ENCODE measurements at places on chromosomes 2 and 18.

DNA sequence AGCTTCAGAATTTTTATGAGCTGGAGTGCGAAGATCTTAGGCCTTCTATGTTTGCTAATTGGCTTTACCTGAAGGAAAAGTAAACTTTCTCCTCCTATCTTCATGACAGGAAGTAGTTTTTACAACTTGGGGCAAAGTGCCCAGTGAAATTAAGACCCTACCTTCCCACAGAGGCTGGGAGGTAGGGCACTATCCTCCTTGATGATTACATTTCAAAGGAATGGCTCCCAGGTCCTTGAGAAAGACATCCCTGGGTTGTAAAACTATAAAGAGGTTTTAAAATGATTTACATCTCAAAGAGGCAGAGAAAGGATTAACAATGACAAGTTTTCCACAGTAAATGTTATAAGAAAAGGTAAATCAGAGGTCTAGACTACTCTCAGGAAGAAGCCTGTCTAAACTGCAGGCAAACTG is 155.8 kb downstream of the CDH7 start:
- DNase-seq, result no peak

DNA sequence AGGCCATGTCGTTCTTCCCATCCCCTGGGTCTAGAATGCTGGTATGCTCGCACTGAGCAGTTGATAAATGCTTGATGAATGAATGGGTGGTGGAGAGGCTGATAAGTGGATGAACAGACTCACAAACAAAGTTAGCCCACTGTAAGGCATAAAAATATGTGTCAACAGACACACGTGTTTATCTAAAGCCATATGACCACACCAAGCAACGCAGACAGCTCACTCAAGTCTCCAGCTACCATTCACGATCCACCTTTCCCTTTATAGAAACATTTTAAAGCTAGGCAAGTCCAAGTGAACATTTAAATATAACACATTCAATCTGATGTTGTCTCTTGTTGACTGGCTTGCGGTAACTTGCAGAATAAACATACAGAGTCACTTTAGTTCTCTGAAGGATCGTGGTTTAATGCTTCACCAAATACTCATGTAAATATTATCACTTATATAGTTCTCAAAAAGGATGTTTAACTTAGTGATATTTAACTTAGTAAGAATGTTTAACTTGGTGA is 105.5 kb downstream of the NOL10 start:
- DNase-seq, result no peak

DNA sequence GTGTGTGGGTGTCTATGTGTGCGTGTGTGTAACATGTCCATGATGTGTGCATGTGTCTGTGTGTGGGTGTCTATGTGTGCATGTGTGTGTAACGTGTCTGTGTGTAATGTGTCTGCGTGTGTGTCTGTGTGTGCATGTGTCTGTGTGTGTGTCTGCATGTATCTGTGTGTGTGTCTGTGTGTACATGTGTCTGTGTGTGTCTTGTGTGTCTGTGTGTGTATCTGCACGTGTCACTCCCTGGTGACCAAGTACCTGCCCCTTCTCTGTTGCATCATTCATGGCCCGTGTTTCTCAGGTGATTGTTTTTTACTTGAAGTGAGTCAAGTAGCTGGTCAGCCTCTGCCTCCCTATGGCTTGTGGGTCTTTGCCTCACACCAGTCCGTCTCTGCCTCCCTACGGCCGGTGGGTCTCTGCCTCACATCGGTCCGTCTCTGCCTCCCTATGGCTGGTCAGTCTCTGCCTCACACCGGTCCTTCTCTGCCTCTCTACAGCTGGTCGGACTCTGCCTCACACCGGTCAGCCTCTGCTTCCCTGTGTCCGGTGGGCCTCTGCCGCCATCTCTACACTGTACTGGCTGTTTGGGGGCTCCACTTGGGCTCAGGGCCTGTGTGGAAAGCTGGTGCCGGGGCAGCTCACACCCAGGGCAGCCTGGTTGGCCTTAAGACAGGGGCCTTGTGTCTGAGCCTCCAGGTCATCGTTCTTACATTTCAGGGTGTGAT is 31.6 kb downstream of the KCNG2 start:
- DNase-seq, result no peak

- peak; percentile 78 for DNase-seq
Observed at GRCh38 chr2:174748948-174749347, 15.3 kb downstream of the CHRNA1 start.

GRCh38 chr2:104420953-104421352 is 433.0 kb upstream of the POU3F3 start:
- no peak for DNase-seq

GRCh38 chr2:43005975-43006833 is 213.8 kb upstream of the HAAO start:
- DNase-seq, result no peak

DNA sequence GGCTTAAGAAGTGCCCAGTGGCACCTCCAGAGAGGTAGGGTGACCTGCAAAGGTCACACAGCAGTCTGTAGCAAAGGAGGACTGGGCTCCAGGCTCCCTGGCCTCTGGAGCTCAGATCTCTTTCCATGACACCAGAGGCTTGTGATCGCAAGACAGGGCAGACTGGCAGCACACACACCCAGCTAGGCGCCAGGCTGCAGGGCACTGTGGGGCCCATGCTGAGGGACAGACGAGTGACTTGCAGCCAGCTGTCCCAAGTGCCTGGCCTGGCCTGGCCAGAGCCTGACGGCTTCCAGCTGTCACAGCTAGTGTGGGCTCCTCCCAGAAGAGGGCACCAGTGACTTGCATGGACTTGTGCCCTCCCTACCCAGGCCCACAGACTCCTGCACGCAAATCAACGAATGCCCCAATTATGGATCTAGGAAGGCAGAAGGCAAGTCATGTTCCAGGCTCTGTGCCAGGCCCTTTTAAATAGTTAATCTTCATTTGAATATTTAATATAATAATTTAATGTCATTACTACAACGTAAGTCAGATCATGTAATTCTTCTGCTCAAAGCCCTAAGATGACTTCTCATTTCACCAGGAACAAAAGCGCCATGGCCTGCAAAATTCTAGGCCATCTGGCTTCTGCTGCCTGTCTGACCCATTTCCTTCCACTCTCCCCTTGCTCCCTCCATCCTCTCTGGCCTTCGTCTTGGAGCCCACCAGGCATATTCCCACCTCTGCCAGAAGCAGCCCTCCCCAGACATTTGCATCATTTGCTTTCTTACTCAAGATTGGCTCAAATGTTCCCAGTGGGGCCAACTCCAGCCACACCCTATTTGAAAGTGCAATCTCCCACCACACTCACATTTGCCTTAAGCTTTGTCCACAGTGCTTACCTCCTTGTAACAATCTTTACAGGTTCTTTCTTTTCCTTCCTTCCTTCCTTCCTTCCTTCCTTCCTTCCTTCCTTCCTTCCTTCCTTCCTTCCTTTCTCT is 3.7 kb upstream of the SPEG start:
- no peak for DNase-seq

GRCh38 chr2:19358242-19359020 is at the start of gene OSR1:
Gene OSR1 (minus strand): TSS chr2:19358623. CDS start chr2:19353805, 4,818 bp downstream.
- DNase-seq, result no peak

- no peak for DNase-seq
Observed at GRCh38 chr2:230939066-230939591, 14.1 kb upstream of the GPR55 start.

- no peak for DNase-seq
Observed at GRCh38 chr2:128786316-128786715, 467.6 kb upstream of the HS6ST1 start.

- DNase-seq, result no peak
Observed at GRCh38 chr2:85553184-85553583, 8.1 kb downstream of the GGCX start.

DNA sequence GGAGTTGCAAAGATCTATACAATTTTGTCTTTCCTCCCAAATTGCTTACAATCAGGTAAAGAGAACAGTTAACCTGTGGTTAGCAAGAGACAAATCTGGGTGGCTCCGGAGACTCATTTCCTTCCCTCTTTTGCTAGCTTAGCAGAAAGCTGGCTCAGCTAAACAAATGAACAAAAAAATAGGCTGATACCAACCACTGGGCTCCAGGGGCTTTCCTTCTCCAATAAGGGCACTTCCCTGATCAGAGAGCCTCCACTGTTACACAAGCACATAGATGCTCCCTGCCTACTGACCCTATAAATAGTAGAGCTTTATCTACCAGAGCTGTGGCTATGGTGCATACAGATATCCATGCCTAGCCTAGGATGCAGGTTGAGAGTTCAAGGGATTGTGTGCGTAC is 90.1 kb upstream of the ARL5A start:
- no peak for DNase-seq

DNA sequence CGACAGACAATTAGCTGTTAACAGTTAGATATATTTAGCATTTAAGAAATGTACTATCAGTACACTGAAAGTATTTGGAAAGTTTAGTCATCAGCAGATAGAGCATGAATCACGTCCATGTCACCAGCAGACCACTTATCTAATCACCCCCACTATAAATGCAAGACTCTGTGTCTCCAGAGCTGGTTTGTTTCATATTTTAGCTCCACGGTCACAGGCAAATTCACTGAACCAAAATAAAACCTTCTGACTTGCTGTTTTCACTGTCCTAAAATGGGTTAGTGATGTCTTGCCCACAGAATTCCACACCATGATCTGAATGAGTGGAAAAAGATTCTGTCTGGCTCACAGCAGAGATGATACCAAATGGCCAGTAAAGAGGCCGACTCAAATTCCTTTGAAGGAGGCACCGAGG is 64.9 kb downstream of the CDH2 start:
- no peak for DNase-seq

- DNase-seq, result no peak
Observed at GRCh38 chr2:58204195-58204959, 36.7 kb downstream of the FANCL start.

DNA sequence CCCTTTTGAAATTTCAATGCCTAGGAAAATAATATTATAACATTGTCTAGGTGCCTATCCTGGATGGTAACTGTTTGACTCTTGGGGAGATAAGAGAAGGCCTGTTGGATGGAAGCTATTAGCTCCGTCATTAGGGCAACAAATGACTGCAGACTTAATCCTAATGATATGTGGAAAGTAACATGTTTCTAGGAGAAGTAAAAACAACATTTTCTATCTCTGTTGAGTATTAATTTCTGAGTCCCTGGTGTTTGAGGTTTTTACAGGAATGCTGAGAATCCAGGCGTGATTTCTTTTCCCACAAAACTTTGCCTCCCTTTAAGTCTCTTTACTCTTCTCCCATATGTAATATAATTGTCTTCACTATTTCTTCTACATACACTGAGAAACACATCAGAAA is 159.1 kb downstream of the GALNT1 start:
- DNase-seq, result no peak
